Heart right ventricle (tissue), 16 donors: ENCODE measurements at places on chromosomes 11 and 22. TPM values are rescaled to one million over a fixed set of nuclear protein-coding genes. Genes with fewer than 3 reads are reported as not detected.
A peak's percentile ranks its signal among the peaks of the same experiment; 100 is the strongest.

The GAL gene
- total RNA-seq, result not detected

The DCUN1D5 gene
- total RNA-seq, result 20.6 TPM

The OR5P2 gene
- not detected for total RNA-seq

GRCh38 chr22:37155971-37156370 is 6.3 kb upstream of the IL2RB start:
- no peak for DNase-seq

The CARS1 gene
- total RNA-seq, result 15.2 TPM

The TTC28 gene
- total RNA-seq, result 21.3 TPM

GRCh38 chr11:111531687-111532364 is 8.7 kb upstream of the LAYN start:
- DNase-seq, result no peak

- DNase-seq, result peak; percentile 86
Measured at GRCh38 chr11:86671531-86672006, 847 bp downstream of the ME3 start.

DNA sequence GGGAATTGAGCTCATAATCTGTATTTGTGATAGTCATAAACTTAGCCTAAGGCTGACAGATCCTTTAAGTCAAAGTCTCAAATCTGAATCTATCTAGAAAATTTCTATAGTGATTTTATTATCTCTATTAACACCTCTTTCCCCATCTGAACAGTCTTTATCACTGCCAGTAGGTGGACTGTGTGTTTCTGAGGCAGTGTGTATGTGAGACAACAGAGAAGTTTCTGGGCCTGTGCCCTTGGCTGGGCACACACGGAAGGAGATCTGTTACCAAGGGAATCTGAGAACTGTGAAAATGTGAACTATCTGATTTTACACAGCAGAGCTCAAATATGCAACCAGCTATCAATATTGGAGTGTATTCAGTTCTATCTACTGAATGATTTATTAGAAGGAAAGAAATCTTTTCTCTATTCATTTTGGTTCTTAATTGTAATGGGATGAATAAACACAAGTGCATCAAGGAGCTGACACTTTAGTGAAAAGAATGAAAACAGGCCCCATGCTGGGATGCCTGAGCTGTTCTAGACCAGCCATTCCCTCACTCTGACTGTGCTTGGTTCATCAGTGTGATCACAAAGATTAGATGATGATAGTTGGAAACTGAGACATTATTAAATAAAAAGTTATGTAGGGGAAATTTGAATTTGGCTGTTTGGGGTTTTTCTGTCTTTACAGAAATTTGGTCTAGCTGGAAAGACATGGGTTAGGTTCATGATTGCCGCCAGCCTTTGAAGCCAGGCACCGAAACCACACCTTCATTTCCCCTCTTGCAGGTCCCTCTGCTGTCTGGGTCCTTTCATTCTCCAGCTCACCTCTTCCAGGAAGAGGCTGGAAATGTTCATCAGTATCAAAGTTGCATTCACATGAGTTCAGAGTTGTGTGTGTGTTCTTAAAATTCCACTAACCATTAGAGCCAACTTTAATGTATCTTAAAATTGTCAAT is 68.1 kb downstream of the LIF start:
- no peak for DNase-seq
